ENCODE measurements at places on chromosomes 4 and X.
A peak's percentile ranks its signal among the peaks of the same experiment; 100 is the strongest.

- no peak for DNase-seq
Measured at GRCh38 chr4:184415071-184415470, 59.3 kb downstream of the IRF2 start.

GRCh38 chr4:41022116-41022515 is 192.2 kb downstream of the APBB2 start:
- DNase-seq, result no peak

DNA sequence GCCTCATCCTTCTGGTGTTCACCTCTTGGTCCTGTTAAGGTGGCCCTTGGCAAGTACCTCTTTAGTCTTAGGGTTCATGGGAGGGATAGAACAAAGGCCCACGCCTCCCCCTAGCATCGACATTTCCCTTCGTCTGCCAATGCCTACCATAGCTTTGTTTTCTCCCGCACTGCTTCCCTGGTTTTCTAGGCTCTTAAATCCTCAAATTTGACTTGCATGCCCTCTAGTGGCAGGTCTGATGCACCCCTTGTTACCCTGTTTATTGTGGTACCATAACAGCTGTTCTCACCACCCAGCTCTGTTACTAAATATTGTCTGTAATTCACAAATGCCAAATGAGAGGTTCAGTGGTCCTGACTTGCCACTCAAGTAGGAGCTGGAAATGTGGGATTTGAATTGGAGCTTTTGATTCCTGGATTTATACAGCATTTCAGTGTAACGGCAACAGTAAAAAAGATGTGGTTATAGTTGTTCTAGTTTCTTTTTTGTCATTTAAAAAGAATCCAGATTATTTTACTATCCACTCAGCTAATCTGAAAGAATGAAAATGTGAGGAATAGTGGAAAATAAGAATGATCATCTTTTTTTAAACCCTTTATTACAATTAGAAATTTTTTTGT is 100.1 kb downstream of the REPS2 start:
- peak; percentile 34 for DNase-seq

- DNase-seq, result no peak
Measured at GRCh38 chr4:931194-931959, 739 bp downstream of the GAK start.

DNA sequence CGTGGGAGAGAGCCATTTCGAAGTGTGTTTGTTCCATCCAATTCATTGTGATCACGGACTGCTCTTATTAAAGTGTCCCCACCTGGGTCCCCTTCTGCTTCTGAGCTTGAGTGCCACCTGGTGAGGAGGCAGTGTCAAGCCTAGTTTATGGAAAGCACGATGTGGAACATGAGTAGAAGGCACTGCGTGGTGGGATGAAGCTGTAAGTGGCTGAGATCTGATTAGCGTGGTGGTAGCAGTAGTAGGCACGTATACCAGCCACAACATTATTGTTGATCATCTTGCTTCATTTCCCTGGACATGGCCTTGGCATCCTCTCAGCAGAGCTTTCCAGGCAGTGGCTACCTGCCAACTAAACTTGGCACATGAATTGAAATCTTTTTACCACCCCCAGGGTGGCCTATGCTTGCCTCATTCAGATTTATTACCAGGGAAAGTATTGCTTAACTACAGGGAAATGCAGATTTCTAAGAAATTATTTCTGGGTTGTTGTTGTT is 46.4 kb downstream of the GPAT3 start:
- no peak for DNase-seq

- no peak for DNase-seq
Measured at GRCh38 chr4:7561557-7561956, 126.8 kb upstream of the PSAPL1 start.

DNA sequence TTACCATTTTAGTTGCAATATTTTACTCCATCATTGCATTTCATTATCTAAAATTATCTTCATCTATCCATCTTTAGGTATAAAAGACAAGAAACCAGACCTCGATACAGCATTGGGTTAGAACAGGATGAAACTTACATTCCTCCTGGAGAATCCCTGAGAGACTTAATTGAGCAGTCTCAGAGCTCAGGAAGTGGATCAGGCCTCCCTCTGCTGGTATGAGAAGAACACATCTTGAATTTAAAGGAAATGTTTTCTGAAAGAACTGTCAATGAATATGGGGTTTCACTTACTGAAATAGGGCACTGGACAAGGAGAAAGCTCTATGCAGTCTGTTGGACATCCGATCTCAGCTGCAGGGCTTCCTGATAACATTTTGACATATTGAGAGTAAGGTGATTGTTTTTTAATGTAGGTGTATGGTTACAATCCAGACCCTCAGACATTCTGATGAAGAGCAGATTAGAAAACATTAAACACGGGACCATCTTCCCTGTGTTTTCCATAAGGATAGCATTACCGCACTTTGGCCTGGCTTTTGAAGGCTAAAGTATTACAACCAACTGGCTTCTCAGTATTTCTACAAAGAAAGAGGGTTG is 367.2 kb downstream of the BMPR1B start:
- no peak for DNase-seq

DNA sequence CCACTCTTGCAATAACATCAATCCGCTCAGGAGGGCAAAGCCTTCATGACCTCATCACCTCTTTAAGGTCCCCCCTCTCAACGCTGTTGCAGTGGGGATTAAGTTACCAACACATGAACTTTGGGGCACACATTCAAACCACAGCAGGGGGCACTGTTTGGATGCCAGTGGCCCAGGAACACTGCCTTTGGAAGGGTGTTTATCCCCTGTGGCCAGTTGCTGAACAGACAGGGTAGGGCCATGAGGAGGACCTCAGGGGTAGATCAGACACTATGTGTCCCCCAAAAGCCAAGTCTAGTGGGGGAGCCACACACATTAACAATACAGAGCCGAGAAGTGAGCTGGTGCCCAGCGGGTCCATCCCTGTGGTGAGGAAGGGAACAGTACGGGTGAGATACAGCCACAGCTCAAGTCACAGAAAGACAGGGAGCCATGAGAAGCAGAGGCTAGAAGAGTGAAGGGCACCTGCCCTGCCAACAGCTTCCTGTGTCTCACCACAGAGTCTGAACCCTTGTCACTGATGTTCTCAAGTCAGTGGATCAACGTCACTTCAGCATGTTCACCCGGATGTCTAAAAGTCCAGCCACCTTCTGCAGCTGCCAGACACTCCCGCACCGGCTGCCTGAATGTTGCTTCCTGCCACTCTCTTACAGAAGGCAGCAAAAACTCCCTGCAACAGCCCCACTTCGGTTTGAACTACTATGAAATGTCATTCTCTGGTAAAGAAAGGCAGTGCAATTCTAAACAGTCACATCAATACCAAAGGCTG is 19.9 kb upstream of the MXD4 start:
- no peak for DNase-seq

DNA sequence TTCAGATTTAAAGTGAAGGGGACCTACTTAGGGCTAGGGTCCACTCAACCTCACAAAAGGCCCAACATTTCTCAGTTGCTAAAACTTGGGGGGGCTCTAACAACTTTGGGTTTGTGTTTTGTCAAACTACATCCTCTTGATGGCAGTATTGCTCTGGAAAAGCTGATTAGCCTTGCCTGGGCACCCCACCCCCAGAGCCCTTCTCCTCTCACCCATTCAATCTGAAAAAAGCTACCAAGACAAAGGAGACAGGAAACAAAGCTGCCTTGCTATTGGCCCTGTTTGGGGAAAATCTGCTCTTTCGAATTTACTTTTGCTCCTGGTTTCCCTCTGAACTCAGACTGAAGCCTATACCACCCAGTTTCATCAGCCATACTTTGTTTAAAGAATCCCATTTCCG is 195.2 kb upstream of the STK26 start:
- peak; percentile 3 for DNase-seq

DNA sequence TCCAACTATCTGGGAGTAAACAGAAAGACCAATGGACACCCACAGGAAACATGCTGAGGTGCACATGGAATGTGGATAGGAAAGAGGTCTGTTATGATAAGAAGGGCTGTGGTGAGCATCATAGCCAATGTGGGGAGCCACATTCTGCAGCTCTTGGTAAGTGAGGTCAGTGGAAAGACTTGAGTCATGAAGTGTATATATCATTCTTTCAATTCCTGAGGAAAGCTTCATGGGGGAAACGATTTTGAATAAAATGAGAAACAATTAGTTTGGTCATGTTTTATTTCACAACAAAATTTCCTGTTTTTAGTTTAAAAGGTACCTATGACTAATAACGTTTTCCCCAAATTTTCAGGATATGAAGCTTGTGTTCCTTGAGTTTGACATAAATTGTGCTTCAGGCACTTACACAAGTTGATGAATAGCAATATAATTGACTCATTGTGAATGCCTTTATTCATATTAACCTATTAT is 41.4 kb upstream of the RASSF6 start:
- DNase-seq, result no peak

- DNase-seq, result no peak
Measured at GRCh38 chr4:915595-915994, 16.5 kb downstream of the GAK start.

- DNase-seq, result no peak
Measured at GRCh38 chr4:105304085-105304484, 157.4 kb downstream of the TET2 start.

- DNase-seq, result no peak
Measured at GRCh38 chrX:66024570-66024969, 15.3 kb downstream of the VSIG4 start.

DNA sequence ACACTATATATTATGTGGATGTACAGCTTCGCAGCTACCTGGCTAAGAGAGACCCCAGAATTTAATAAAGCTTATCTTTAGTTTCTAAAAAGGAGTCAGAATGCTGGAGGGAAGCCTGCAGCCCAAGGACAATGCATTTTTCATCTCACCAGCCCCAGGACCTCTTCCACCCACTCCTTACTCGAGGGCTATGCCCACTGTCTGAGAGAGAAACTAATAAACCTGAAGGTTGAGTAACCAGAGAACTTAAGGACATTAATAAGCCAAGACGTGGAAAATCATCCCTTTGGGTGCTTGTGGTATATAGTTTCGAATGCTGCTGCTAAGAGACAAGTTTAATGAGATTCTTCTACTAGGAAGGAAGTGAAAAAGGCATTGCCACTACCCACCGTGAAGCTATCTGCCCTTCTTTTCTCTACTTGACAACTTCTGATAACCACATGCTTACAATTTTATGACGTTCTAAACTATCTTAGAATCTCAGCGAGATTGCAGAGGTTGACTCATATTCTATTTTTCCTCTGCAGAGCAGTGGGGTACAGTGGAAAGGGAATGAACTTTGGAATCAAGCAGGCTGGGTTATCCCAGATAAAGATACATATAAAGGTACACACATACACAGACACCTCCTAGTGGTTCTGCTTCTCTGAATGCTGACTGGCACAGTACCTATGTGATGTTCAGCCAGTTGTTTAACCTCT is 3.3 kb downstream of the RELL1 start:
- no peak for DNase-seq

GRCh38 chr4:183906489-183906738 is 1.3 kb downstream of the STOX2 start:
- DNase-seq, result no peak

DNA sequence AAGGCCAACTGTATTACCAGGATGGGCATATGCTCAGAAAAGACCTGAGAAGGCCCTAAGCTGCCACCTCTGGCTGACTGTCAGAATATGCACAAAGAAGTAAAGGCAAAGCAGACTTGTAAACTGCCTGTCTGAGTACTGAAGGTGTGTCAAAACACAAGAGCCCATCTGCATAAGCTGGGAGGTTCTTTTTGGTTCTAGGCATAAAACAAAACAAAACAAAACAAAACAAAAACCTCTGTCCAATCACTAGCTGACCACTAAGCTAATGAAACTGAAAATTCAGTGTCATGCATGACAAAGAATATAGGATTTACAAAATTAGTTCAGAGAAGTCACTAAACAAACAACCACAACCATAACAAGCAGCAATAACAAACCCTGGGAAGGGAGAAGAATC is 20.6 kb downstream of the SH3D19 start:
- no peak for DNase-seq

- no peak for DNase-seq
Measured at GRCh38 chr4:88196013-88196365, 37.5 kb upstream of the ABCG2 start.

GRCh38 chr4:30620711-30621110 is 99.5 kb upstream of the PCDH7 start:
- DNase-seq, result no peak

- DNase-seq, result no peak
Measured at GRCh38 chr4:168541266-168541953, 44.6 kb downstream of the PALLD start.

DNA sequence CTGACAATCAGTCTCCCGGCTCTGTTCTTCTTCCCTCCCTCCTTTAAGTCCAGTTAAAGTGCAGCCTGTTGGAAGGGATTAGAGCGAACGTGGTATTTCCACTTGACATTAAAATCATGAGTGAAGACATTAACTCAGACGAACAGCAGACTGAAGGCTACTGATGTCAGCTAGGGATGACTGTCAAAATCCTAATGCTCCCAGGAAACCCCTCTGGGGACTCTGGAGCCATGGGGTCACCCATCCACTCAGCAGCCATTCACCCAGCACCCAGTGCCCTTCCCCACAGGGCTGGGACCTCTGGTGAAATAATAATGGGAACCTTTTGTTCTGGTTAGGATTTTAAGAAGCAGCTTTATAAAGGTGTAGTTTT is 113.9 kb downstream of the DRD5 start:
- no peak for DNase-seq

- DNase-seq, result no peak
Measured at GRCh38 chr4:78707793-78708192, 68.4 kb upstream of the BMP2K start.

GRCh38 chrX:110180928-110181310 is 137.0 kb downstream of the AMMECR1 start:
- no peak for DNase-seq

GRCh38 chr4:26023203-26023972 is 109.4 kb downstream of the SMIM20 start:
- DNase-seq, result no peak

- DNase-seq, result no peak
Measured at GRCh38 chr4:164383358-164384220, 370.3 kb upstream of the SMIM31 start.

DNA sequence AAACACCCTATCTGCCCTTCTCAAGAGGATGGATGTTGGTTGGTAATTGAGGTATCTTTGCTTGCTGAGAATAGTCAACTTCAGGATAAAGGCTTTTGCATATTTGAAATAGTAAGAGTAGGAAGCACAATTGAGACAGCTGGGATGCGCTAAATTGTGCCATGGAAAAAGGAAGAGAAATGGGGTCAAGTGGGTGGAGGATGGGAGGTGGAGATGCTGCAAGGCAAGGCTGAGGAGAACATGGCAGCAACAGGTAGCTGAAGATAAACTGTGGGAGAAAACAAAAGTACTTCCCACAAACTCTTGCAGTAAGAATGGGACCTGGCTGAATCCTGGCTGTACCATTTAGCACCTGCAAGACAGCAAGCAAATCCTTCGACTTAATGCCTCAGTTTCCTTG is 13.9 kb upstream of the CDS1 start:
- DNase-seq, result no peak

DNA sequence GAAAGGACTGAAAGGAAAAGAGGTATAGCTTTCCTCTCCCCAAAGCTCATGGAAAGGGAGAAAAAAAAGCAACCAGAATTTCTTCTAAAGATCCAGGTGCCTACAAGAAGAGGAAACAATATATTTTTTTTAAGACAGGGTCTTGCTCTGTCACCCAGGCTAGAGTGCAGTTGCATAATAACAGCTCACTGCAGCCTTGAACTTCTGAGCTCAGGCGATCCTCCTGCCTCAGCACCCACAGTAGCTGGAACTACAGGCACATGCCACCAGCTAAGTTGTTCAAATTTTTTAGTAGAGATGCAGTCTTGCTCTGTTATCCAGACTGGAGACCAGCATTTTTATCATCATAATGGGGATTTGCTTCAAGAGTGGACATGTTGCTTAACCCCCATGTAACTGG is 30.5 kb upstream of the BBS12 start:
- DNase-seq, result no peak

All from NCI-H187 treated with DMSO at 0.1 percent for 48 hours (cell line).